ENCODE measurements at places on chromosomes 3 and 15.

GRCh38 chr3:143436231-143436930 is 316.8 kb downstream of the CHST2 start:
- DNase-seq = no peak

GRCh38 chr15:67794832-67795574 is 30.3 kb upstream of the SKOR1 start:
- DNase-seq = no peak

- no peak for DNase-seq
Observed at GRCh38 chr3:149560001-149560400, 85.5 kb downstream of the TM4SF4 start.

- DNase-seq = no peak
Observed at GRCh38 chr3:114439284-114439683, 145.5 kb downstream of the TIGIT start.

DNA sequence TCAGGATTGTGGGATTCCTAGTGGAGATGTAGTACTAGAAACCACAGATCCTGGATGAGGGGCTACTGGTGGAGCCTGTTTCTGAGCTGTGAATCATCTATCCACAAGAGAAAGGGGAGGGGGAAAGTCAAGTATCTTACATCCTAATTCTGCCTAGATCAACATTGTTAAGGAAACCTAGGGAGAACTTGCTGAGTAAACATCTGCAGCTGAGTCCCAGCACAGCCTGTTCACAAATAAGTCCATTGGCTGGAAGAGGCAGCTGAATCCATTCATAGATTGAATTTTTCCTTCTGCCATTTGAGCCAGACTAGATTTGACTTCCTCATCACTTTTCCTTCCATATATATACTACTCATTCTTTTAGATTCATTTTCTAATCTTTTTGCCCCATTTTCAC is 460.5 kb downstream of the TUSC7 start:
- DNase-seq = no peak

- no peak for DNase-seq
Observed at GRCh38 chr3:18442756-18443664, 17.9 kb upstream of the SATB1 start.

DNA sequence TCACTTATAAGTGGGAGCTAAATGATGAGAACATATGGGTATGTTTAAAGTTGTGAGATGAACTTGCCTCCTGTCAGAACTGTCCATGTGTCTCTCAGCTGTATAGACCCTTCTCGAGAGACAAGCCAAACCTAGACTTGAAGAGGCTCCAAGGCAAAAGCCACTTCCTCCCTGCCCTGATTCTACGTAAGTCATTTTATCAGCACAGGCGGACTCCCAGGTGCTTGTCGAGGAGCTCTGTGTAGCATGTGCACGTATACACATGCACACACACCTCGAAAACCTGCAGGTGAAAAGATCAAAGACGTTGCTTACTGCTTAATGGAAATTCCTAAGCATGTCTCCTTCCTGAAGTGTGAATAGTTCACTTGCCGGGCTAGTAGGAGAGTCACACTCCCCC is 5.6 kb upstream of the CLEC3B start:
- no peak for DNase-seq

GRCh38 chr3:41357271-41357670 is 158.0 kb downstream of the CTNNB1 start:
- DNase-seq = no peak

DNA sequence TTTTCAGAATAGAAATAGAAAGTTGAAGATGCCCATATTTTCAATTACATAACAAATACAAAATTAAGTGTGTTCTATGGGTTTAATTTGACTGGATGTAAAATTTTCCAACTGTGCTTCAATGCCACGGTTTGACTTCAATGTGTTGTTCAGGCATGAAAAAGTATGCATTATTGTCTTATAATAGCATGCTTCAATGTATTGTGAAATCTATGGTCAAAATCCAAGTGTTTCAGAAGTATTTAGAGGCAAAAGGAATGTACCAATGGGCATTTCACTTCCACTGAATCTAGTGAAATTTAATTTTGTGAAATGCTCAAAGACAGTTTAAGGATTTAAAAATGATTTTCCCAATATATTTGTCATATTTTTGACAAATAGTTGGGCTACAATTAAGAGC is 16.0 kb downstream of the NEK10 start:
- DNase-seq = no peak

DNA sequence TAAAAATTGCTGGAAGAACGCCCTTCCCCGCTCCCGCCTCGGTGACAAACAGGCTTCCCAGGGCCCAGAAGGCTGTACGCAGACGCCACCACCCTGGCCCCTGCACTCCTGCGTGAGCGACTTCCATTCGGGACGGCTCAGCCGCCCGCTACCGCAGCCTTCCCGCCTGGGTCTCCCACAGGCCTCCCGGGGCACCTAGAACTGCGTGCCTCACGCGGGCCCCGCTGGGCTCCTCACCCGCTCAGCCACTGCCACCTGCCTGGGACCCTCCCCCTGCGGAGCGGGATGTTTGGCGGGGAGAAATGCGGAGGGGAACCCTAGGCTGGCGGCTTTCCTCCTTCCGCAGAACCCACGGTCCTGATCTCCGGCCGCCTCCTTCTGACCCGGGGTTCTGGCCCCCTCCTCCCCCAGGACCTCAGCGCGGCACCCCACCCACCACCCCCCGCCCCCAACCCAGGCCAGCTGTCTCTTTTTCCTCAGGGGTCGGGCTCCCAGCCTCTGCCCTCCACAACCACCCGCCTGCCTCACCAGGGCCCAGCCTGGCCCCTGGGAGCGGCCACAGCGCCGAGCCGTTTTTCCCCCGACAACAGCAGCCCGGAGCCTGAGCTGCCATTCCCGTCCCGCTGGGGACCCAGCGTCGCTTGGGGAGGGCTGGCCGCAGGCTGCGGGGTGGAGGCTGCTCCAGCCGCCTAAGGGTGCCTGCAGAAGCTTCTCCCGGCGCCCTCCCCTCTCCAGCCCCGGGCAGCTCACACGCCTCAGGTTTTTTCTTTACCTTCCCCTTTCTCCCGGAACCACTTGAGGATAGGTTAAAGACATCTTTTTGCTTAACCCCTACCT is 27.6 kb upstream of the RAB7A start:
- DNase-seq = no peak

DNA sequence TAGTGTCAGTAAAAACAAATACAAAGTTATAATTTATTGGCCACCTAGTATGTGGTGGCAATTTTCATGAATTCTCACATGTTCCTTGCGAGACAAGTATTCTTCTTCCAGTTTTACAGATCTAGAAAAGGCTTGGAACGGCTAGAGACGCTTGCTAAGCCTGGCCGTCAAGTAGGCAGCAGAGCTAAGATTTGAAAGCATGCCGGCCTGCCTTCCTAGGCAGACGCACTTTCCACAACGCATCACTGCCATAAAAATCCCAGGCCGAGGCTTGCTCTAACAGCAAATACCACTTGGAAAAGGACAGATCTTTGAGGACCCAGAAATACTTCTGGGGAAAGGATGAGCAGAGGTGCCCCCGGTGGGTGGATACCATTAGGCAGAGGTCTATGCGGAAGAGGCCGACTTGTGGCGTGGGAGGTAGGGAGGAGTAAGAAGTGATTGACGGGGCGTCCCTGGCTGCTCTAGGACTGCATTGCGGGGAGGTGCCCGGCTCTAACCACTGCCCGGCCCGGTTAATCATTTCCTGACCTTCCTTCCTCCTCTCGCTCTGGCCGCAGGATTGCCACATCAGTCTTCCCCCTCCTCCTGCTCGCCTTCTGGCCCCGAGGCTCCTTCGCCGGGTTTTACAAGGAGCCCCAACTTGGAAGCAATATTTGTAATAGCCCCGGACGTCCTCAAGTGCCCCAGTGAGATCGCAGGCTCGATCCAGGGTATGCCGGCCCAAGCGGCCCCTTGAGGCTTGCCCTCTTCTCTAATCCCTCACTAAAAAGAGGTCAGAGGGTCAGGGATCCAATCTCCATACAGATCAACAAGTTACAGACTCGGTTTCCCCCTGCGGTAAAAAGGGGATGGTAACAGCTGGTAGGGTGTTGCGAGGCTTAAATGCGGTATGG is 1.3 kb upstream of the USP3 start:
- peak; percentile 51 for DNase-seq

DNA sequence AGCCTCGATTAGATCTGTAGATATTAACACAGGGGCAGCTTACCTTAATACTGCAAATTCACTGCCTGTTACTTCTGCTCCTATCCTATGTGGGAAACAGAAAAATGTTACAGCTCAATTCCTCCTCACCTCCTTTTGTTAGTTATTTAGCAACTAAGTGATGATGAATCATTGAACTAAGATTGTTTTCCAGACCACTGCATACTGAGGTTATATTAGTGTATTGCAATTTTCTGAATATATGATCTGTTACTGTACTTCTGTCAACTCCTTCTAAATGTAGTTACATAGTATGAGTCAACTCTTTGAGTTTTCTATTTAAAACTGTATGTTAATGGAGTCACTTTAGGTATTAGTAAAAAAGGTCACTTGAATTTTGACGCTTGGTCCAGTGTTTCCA is 331.5 kb upstream of the SLCO3A1 start:
- DNase-seq = no peak

- no peak for DNase-seq
Observed at GRCh38 chr15:39588531-39589192, 7.8 kb downstream of the THBS1 start.

DNA sequence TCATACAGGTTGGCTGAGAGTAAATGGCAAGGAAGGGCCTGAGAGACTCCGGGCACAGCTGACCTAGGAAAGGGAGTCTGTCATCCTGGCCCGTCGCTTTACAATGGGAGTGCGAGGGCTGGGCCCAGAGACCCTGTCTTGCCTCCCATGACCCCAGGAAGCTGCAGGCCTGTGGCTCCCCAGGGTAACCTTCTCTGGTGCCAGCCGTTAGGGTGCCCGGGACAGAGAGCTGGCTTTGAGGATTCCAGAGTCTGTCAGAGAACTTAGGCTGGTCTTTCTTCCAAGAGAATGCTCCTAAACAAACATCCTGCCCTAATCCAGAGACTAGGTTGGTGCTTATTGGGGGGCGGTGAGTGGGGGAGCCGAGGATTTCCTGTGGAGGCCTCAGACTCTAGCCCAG is 18.5 kb downstream of the ZNF710 start:
- DNase-seq = no peak

- no peak for DNase-seq
Observed at GRCh38 chr3:12363397-12364195, 74.7 kb downstream of the PPARG start.

GRCh38 chr3:183239046-183239445 is 14.0 kb upstream of the B3GNT5 start:
- no peak for DNase-seq

DNA sequence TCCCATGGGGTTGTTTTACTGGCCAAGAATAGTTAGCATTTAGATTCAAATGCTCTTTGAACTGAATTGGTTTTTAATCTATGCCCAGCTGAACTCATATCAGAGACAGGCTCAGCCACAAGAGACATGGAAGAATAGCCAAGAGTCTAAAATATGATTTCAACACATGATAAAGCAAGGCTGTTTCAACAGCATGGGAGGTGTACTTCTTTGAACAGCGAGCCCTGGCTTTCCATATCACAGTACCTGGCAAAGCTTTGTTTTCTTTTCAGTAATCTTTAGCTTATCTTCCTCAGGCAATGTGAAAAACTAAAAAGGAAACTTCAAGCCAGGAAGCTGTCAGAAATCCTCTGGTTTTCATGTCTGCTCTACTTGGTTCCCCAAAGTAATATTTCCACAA is 413.6 kb upstream of the ADAMTS9 start:
- DNase-seq = no peak

GRCh38 chr15:52078876-52079700 is 33.5 kb downstream of the BCL2L10 start:
- peak; percentile 68 for DNase-seq

- DNase-seq = no peak
Observed at GRCh38 chr3:107687056-107687581, 164.4 kb downstream of the BBX start.

- no peak for DNase-seq
Observed at GRCh38 chr3:155608228-155608920, 136.5 kb downstream of the PLCH1 start.

DNA sequence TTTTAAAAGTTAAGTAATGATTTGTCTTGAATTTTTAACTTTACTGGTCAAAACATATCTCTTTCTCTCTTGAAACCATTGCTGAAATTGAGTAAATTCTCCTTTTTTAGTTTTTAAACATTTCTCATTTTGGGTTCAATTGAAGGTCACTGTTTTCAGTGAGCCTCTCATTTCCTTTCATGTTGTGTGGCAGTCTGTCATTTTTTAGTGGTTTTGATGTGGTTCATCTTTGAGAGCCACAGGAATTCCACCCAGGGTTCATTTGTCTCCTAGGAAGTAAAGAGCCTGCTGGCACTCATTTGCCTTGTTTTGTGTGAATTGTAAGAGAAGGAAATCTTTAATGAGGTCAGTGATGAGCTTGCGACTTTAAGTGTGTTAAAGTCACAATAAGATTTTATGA is 10.4 kb downstream of the CLDN11 start:
- no peak for DNase-seq

- DNase-seq = no peak
Observed at GRCh38 chr3:115211810-115212492, 64.9 kb upstream of the ZBTB20 start.

DNA sequence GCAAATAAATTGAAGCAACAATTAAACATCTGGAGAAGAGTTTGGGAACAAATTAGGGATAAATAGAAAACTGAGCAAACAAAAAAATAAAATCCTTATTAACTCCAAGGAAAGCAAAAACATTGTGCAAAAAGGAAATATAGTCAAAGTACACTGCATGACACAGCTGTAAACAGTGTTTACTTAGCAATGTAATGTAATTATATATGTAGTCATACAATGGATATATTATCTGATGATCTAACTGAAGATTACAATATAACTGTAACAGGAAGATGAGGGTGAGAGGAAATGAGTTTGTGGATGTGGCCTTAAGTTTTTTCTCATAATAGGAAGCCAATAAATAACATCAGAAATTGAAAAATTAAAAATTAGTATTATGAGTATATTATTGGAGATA is 42.5 kb downstream of the SCN10A start:
- DNase-seq = no peak

GRCh38 chr3:151236736-151237135 is 33.7 kb upstream of the GPR171 start:
- no peak for DNase-seq

GRCh38 chr15:84035399-84035766 is 200.2 kb upstream of the GOLGA6L4 start:
- no peak for DNase-seq
